Right lobe of liver (tissue), 6 donors: ENCODE measurements at places on chromosomes 3 and 15.

DNA sequence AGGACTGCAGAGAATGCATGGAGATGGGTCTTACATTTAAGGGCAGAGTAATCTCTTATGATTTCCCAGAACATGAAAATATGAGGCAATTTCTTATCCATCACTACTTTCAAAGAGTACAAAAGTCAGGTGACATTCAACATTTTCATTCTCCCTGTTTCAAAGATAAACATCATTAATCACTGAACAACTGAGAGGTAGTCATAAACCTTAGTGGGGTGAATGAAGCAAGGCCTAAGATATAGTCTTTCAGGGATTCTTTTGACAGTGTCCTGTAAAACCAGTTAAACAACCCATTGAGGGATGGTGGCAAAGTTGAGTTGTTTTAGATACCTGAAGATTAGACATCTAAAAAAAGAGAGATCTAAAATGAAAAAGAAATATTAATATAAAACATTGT, 271.6 kb upstream of the CBLB start:
- DNase-seq, result no peak

DNA sequence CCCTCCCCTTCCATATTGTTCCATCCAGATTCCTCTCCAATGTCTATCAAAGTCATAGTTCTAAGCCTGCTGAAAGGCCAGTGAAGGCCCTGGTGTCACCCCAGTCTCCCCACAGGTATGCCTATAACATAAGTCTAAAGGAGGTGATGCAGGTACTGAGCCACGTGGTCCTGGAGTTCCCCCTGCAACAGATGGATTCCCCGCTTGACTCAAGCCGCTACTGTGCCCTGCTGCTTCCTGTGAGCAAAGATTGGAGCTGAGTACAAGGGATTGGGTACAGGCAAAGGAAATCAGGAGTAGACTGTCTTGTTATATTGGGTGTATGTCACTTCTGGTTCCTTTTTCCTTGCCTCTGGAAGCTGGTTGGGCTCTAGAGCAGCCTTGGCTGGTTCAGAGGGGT, 8.2 kb downstream of the EIF2B5 start:
- DNase-seq, result no peak

GRCh38 chr3:195809796-195810454, 1.8 kb downstream of the MUC4 start:
- no peak for DNase-seq

DNA sequence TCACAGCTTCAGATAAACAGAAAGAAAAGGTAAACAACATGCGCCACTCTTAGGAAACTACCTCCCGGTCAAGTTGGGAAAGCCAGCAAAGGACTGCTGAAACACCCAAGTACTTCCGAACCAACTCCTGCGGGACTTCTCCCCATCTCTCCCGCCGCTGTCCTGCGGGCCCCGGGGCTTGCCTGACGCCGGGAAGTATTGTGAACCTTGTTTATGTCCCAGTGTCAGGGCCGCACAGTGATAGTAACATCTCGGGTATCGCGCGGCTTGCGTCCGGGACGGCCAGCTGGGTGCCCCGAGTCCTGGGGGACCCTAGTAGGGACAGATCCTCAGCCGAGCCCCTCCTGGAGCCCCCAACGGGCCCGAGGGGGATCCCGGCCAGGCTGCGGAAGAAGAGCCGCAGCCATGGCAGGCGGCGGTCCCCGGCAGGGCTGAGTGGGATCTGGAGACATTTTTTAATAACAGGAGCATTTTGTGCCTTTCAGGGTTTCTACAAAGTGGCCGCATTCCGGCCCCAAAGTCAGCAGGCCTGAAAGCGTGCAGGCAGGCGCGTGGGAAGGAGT, 756 bp downstream of the CLPX start:
- DNase-seq, result peak; percentile 68

- DNase-seq, result peak; percentile 20
Measured at GRCh38 chr15:70566047-70566835, 197.1 kb downstream of the UACA start.

DNA sequence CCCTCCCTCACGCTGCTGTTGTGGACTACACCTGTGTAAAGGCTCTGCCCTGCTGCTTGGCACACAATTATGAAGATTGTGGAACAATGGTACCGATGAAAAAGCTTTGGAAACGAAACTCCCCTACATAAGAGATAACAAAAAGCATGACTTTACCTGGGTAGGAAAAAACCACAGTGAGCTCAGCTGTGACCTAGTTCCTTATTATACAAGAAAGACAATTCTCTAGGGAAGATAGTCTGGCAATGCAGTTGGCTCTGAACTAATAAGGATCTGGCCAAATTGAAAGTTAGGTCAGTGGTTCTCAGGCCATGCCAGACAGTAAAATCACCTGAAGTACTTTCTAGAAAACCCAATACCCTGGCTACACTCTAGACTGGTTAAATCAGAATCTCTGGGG, 16.1 kb downstream of the CLEC3B start:
- DNase-seq, result no peak

GRCh38 chr3:55226696-55227095, 260.4 kb downstream of the WNT5A start:
- DNase-seq, result no peak

- DNase-seq, result no peak
Measured at GRCh38 chr3:94462931-94463330, 400.1 kb downstream of the NSUN3 start.

- DNase-seq, result no peak
Measured at GRCh38 chr3:31105438-31106077, 211.1 kb upstream of the GADL1 start.

DNA sequence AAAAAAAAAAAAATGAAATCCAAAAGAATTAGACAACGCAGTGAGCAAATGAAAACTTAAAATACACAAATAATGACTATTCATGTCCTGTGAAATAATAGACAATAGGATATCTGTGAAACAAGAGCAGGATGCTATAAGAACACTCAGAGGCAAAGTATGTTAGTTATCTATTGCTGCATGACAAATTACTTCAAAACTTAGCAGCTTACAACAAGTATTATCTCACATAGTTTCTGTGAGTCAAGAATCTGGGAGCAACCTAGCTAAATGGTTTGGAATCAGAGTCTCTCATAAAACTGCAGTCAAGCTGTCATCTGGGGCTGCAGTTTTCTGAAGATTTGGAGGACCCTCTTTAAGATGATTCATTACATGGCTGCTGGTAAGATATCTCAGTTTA, 36.5 kb upstream of the ZMAT3 start:
- no peak for DNase-seq

GRCh38 chr15:96598514-96598913, 268.0 kb downstream of the NR2F2 start:
- no peak for DNase-seq

GRCh38 chr3:64870876-64871646, 183.3 kb upstream of the ADAMTS9 start:
- DNase-seq, result no peak

DNA sequence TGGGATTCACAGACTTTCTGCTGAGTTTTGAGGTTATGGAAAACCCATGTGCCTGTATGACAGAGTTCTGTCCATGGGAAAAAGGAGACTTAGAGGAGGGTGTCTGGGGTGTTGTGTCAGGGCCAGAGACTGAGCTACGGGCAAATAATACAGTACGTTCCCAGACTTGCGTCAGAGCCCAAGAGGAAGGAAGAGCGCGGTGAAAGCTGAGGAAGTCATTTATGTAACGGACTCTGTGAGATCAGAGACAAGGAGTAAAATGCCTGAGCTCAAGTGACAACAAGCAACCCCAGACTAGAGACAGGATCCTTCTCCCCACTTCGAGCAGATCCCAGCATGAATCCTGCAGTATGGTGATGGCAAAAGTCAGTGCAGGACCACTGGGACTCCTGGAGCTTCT, 368.6 kb upstream of the MCTP2 start:
- peak; percentile 50 for DNase-seq

DNA sequence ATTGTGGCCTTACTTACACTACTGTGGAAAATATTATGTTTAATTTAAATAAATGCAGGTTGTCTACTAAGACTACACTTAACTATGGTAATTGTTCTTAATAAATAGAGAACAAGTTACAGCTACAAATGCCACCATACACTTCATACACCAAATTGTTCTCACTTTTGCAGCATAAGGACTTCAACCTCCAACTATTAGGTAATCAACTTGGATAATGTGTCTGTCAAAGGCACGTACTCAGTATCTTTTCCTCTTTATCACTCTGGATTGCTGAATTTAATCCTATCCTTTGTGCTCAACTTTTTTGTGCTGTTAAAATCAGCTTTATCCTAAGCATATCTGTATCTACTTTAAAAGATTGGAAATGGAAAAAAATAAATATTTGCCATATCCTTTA, 41.6 kb upstream of the TMEM87A start:
- DNase-seq, result no peak

GRCh38 chr15:45611305-45611704, 23.5 kb upstream of the SQOR start:
- no peak for DNase-seq

DNA sequence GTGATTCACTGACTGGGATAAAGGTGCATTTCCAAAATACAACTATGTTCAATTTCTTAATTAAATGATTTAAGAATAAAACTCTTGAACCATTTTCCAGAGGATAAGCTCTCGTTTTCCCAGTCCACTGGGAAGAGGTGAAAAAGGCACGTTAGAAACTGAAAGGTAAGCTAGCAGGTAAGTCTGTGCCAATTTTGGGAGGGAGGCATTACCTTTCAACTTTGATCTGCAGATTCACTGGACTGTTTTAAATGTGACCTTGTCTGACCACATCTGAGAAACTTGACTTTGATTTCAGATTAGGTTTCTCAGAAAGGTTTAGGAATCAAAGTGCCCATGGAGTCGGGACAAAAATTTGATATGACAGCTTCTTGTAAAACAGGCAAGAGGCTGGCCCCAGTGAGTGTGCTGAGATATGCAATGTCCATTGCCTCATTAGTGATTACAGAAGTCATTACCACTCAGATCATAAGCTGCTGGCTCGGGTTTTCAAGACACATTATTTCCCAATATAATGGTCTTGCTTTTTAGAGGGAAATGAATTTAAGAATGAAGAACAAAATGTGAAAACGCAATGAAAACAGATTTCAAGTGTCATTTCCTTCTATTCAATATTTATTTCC, 118.8 kb downstream of the ADAMTS9 start:
- no peak for DNase-seq

DNA sequence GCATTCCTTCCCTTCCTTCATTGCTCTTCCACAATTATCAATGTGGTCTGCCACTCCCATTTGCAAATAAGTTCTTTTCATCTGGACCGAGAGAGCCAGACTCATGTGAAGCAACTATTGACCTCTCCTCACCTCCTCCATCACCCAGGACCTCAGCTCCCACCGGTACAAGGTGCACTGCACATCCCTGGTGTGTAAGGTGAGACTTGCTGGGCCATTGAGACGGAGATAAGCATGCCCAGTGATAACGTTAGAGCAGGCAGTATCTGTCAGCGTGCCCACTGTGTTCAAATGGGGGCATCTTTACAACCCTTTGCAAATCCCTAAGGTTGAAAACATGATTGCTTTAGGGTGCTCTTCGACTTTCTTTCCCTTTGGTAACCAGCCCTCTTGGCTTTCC, 154.8 kb downstream of the ADAMTS17 start:
- no peak for DNase-seq

- DNase-seq, result peak; percentile 35
Measured at GRCh38 chr15:68275165-68275746, 2.3 kb upstream of the FEM1B start.

DNA sequence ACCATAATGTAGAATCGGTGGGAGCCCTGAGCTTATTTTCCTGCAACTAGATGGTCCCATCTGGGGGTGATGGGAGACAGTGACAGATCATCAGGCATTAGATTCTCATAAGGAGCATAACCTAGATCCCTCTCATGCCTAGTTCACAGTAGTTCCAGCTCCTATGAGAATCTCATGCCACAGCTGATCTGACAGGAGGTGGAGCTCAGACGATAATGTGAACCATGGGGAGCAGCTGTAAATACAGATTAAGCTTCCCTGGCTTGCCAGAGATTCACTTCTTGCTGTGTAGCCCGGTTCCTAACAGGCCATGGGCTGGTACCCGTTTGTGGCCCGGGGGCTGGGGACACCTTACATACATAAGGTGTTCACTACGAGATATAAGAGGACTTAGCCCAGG, 67.5 kb upstream of the LRRFIP2 start:
- no peak for DNase-seq

GRCh38 chr3:81433675-81434074, 327.8 kb downstream of the GBE1 start:
- DNase-seq, result no peak

DNA sequence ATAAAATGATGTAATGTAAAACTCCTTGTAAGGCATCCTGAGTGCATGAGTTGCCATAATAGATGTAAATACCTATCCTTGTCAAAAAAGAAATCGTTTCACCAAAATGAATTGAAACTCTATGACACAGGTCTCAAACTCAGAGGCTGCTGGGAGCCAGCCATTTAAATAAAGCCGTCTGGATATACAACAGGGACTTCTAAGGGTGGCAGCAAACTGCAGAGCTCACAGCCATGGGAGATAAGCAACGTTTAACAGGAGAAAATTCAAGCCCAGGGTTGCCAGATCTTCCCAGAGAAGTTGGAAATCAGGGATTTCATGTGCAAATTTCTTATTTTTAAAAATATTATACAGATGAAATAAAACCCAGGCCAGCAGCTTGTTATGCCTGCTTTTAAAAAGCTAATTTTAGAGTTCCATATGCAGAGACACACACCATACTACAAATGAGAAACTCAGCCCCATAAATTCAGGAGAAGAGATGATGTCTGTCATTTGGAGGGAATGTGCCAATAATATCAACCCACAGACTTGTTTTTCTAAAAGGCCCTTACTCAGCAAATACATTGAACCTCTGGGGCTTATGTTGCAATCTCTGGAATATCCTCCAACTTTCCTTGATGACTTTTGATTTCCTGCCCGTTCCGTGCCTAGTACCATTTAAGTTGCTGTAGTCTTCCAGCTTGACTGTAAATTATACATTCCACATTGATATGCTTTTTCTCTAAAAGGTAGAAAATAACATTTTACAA, 75.6 kb downstream of the AQP9 start:
- no peak for DNase-seq

GRCh38 chr15:48281674-48282073, 49.6 kb upstream of the DUT start:
- no peak for DNase-seq
